ENCODE measurements at places on chromosomes 3 and 15.

DNA sequence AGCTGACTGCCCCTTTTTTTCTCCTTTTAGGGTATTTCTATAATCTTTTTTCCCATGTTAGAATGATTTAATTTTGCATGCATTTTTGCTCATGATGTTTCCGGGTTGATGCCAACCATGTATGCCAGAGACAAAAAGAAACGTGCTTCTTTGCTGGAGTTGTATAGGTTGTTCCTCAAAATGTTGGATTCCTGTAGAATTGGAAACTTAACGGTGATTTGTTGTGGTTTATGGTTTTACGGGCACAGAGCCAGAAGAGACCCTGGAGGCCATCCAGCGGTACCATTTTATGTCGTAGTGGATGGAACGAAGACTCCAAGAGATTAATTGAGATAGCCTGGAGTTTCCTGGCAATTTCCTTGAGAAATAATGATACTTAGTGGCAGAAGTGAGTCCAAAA is 481.5 kb upstream of the RGMA start:
- no peak for DNase-seq

DNA sequence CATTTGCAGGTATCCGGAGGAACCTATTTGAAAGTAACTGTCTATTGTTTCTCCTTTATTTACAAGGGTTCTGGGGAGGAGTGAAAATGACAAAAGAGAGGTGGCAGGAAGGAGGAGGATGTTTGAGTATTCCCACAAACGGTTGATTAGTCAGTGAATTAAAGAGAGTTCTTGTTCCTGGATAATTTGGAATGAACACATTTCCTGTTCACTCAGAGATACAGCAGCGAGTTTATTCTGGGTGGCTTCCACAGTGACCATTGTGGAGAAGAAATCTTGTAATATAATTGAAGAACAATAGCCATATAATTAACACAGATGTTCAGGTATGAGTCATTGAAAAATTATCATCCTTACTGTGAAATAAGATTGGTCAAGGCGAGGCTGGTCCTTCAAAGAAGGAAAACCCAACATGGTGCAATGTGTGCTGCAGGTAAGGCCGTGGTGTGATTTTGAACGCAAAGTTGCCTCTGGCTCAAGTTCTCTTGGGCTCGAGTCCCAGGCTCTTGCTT is 77.3 kb downstream of the NFKBIZ start:
- DNase-seq = no peak

- no peak for DNase-seq
Observed at GRCh38 chr3:194861375-194861774, 175.7 kb downstream of the FAM43A start.

DNA sequence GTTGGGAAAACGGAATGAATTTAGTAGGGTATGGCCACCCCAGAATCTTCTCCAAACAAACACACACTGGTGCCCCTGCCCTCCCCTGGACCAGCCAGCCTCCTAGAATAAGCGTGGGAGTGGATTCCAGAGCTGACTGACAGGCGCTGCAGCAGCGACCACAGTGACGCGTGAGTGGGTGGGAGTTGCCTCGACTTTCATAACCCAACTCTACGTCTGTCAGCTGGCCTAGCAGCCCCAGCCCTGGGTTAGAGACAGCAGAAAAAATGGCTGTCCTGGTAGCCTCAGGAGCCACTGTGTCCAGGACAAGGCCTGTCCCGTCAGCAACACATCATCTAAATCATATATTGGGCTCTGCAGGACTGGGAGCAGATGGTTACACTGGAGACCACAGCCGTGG is 10.0 kb downstream of the PLA2G4B start:
- no peak for DNase-seq

GRCh38 chr3:167198949-167199600 is 181.0 kb downstream of the ZBBX start:
- DNase-seq = no peak

DNA sequence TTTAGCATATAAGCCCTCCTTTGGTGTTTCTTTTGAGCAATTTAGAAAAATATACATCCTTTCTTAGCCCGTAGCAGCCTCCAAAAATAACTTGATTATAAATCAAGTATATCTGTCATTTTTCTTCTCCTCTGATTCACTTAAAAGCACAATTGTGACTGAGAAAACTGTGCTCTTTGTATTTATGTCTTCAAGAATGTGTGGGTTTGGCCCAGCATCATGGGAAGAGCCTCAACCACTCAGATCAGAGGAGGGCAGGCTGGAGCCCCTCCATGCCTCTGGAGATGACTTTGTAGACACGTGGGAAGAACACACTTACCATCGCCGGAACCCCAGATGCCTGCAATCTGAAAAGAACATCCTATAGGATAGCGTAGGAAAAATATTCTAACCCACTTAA is 123.8 kb upstream of the FEZF2 start:
- DNase-seq = no peak

All from central memory CD4-positive, alpha-beta T cell (primary cell).